ENCODE measurements at places on chromosomes 2 and 18.

- DNase-seq: no peak
These were observed 110.6 kb downstream of the TGFA start for GRCh38 chr2:70443078-70443465.

- no peak for DNase-seq
These were observed 65.6 kb upstream of the COPS8 start for GRCh38 chr2:237020090-237020489.

- peak; percentile 10 for DNase-seq
These were observed 634 bp downstream of the PTPRM start for GRCh38 chr18:7567474-7568425.

- no peak for DNase-seq
These were observed 415.7 kb upstream of the FIGN start for GRCh38 chr2:164151522-164151921.

DNA sequence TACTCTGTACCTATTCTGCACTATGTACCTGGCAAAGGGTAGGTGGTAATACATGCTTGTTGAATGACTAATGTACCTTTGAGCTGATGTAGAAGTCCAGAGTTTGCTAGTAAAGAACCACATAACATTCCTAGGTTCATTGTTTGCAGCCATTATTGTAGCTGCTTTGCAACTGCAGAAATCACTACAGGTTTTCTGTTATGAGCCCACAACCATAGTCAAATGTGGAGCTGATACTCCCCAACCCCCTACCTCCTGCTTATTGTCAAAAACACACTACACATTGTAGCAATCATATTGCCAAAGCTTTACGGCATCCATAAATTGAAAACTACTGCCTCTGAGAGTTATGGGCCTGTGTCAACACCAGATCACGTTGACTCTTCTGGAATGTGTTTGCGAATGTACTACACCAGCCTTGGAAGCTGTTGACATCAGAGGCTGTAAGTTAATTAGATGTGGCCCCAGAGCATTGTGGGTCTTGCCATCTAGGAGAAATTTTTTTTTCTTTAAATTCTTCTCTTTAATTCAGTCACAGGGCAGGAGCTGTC lies 187.0 kb downstream of the AGPS start:
- no peak for DNase-seq

DNA sequence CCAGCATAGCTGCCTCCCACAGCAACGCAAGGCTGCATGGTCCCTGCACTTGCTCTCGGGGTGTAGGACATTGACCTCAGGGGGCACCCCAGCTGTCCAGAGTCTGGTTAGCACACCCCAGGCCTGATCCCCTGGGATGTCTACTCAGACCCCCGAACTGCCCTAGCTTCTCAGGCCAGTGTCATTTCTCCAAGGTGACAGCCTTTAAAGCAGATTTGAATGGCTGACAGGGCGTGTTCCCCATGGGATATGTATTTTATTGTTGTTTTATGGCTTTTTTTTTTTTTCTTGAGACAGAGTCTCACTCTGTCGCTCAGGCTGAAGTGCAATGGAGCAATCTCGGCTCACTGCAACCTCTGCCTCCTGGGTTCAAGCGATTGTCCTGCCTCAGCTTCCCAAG lies 40.8 kb upstream of the PTMA start:
- no peak for DNase-seq

All from BE2C (cell line).